ENCODE measurements at places on chromosomes 5 and 9.

DNA sequence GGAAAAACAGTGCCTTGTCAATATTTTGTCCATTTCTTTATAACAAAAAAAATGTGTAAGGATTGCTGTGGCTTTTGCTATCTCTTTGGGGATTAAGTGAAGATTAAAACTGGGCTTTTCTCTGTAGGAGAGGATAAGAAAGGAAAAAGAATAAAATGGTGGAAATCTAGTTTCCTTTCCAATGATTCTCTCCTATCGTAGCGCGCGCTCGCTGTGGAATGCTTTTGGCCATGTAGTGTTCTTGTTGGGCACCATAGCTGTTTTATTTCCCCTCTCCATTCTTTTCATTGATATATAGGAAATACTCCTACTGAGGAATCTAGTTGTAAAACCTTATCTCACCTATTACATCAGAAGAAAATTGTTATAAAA lies 1.5 kb downstream of the STXBP1 start:
- DNase-seq: no peak

GRCh38 chr5:8848366-8848765 lies 697.5 kb downstream of the SEMA5A start:
- no peak for DNase-seq

DNA sequence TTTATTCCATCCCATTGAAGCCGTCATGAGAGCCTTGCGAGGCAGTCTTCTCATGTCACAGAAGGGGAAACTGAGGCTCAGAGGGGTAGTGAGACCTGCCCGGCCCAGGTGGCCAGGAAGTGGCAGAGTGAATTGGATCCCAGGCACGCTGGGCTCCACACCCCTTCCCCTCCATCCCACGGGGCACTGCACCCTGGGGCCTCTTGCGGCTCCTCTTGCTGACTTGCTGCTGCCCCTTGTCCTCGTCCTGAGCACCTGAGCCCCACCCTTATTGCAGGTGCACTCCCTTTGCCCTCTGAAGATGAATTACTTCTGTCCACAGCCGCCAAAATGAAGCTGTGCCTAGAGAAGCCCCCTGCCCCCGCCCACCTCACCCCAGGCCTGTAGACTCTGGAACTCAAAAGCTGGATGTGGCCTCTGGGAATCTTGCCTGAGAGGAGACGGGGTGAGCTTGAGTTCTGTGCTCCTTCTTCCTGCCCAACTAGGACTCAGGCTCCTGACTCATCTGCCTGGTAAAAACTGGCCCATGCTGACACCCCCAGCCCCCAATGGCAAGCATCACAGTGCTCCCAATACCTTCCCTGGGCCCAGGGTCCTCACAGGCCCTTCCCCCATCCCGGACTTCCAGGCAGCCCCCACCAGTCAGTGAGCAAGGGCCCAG lies 6.4 kb downstream of the NEURL1B start:
- no peak for DNase-seq

- DNase-seq: no peak
Measured at GRCh38 chr5:59579101-59579823, 314.3 kb downstream of the PDE4D start.

DNA sequence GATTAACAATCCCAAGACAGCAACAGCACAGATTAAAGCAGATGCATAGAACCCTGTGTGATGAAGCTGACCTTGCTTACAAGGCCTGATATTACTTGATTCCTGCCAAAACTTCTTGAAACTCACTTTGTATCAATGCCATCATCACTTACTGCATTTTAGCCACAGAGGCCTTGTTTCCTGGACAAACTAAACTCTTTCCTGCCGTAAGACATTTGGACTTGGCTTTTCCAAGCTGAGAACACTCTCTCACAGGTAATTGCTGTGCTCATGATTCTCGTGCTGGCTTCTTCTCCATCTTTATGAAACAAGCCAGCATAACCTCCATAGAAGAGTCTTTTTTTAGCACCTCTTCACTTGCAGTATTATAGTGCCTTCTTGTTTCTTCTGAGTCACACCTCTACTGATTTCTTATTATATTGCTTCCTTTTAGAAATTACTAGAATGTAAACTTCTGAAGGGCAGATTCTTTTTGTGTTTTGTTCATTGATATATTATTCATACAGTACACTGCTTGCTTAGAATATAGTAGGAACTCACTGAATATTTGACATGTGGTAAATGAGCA lies 456.5 kb upstream of the ZNF608 start:
- no peak for DNase-seq

- DNase-seq: no peak
Measured at GRCh38 chr9:76027416-76027815, 136.9 kb downstream of the PCSK5 start.

- DNase-seq: no peak
Measured at GRCh38 chr9:69357030-69357775, 32.2 kb downstream of the ENTREP1 start.

DNA sequence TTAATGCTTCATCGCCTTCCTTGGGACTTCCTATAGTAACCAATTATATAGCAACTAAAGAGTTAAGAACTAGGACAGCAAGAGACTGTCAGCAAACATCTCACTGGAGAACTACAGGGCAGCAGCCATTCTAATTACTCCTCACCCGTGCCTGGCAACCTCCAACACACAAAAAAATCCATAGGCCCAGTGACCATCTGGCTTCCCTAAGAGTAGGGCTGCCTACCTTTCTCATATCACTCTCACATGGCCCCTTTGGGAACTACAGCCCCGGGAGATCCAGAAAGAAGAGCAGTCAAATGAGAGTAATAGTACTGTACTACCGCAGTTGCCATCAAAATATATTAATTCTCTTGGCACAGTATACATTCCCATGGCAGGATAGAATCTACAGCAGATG lies 5.7 kb downstream of the DCAF10 start:
- no peak for DNase-seq

DNA sequence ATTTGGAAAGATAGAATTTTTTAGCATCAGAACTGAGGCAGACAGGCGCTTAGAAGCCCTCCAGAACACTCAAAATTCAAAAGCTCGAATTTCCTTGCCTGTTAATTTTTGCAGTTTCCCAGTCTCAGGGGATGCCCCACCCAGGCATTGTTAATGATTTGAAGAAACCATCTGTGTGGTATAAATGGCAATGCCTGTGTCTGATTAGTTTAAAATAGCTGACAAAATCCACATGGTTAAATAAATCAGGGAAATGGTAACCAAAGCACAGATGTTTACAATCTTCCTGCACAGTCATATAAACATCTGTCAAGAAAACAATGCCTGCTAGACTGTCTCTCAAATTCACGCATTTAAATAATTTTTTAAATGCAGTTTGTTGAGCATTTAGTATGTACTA lies 185.2 kb upstream of the RGMB start:
- DNase-seq: no peak

GRCh38 chr5:150517272-150518152 lies 9.6 kb downstream of the NDST1 start:
- no peak for DNase-seq

DNA sequence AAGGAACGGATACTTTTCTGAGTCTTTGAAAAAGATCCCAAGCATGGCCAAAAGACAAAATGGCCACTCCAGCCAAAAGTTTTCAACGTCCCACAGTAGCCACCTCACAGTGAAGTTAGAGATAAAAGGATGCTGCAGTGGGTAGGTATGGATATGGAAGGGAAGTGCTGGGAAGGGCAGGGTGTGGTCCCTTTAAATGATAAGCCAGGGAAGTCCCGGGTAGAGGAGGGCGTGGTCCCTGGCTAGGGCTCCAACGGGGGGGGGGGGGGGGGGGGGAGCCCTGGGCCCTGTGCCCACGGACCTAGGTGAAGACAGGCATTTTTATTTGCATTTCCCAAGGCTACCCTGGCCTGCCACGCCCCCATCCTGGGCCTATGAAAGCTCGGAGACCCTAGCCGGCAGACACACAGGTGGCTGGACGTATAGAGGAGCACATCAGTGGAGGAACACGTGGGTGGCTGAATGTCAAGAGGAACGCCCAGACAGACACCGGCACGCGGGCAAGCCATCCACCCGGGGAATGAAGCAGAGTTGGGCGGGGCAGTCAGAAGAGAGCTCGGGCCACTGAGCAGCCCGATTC lies 306.7 kb downstream of the NFIB start:
- no peak for DNase-seq

- no peak for DNase-seq
Measured at GRCh38 chr9:85199866-85200495, 530.5 kb downstream of the NTRK2 start.

- DNase-seq: no peak
Measured at GRCh38 chr5:137834498-137835049, 33.1 kb upstream of the MYOT start.

DNA sequence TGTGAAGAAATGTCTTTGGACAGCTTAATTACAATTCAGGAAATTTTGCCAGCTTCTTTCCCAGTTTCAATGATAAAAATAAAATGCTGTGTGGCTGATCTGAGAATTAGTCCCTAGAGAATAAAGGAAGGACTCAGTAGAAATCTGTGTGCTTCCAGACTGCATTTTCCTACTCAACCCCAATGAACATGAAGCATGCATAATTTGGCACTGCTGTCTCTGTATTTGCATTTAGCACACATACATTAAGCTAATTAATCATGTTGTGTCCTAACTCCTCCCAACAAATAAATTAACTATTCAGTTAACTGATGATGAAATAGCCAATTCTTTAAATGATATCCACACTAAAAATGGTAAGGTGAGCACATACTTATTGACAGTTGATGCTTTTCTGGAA lies 380.0 kb upstream of the RORB start:
- no peak for DNase-seq

GRCh38 chr5:124064956-124065355 lies 553.0 kb downstream of the CSNK1G3 start:
- no peak for DNase-seq

GRCh38 chr9:125161284-125161918 lies 18.1 kb upstream of the SCAI start:
- no peak for DNase-seq

GRCh38 chr5:6430418-6431028 lies 18.1 kb upstream of the UBE2QL1 start:
- no peak for DNase-seq

GRCh38 chr5:35313291-35313690 lies 83.0 kb upstream of the PRLR start:
- no peak for DNase-seq

Data from activated CD4-positive, CD25-positive, alpha-beta regulatory T cell treated with anti-CD3 and anti-CD28 coated beads, Interleukin-2, amount 50 U/mL, for 16 hours (primary cell).